Hippocampal formation (tissue), 2 donors: ENCODE measurements at places on chromosomes 4 and X.

DNA sequence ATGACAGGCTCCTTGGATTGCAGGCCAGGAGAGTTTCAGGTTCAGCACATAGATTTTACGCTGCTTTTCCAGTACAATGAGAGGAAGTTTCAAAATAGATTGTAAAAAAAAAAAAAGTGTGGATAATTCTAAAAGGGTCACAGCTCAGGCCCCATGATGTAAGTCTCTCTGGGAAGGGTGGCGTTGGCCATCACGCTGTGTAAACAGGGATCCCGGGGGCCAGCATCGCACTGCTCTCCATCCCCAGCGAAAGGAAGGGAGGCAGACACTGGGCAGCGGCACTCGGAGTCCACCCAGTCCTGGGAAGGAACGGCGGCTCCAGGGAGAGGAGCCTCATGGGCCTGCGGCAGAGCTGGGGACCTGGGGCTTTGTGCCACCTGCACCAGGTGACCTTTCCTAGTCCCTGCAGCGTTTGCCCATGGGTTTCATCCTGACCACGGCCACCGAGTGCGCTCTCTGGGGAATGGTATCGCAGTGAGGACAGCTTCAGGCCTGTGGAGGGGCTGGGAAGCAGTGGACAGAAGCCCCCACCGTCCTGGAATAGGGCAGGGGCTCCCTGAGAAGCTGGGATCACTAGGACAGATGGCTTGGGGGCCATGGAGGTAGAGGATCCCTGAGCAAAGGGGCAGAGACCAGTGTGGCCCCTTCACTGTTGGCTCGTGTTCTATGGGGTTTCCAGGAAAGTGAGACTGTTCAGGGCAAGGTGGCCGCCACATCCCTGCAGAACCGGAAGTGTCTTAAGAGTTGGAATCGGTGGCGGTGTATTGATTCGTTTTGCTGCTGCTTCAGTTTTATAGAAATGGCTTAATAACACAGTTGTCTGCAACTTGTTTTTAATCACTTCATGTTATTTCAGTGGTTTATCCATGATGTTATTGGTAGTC lies 38.9 kb downstream of the RGS12 start:
- no peak for DNase-seq

GRCh38 chr4:31995943-31996901 lies 1276.1 kb downstream of the PCDH7 start:
- no peak for DNase-seq

GRCh38 chr4:164614329-164614728 lies 139.6 kb upstream of the SMIM31 start:
- DNase-seq = no peak

- no peak for DNase-seq
Measured at GRCh38 chr4:148852092-148852699, 410.0 kb upstream of the NR3C2 start.

DNA sequence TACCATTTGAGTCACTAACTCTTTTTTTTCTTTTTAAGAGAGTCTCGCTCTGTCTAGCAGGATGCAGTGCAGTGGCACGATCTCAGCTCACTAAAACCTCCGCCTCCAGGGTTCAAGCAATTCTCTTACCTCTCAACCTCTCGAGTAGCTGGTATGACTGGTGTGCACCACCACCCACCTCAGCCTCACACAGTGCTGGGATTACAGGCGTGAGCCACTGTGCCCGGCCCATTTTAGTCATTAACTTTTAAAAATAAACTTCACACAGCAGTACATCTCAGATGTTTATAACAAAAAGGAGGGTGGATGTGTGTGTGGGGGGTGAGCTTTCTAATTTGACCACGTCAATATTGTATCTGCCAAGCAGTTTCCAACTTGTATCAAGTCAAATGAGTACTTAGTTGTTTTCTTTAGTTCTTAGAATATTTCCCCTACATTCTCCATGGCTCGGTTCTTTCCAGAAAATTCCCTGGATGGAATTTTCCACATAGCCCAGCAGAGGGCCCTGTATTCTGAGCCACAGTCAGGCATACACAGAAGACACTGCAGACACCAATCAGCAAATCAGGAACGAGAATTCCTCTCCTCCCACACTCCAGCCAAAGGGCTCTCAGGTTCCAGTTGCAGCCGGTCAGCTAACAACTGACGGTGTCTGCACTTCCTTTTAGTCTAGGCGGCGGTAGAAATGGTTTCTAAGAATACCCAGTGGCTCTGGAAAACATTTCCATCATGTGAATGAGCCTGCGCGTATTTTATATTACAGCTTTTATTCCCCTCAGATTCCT lies 20.1 kb upstream of the ARAF start:
- peak; percentile 90 for DNase-seq

DNA sequence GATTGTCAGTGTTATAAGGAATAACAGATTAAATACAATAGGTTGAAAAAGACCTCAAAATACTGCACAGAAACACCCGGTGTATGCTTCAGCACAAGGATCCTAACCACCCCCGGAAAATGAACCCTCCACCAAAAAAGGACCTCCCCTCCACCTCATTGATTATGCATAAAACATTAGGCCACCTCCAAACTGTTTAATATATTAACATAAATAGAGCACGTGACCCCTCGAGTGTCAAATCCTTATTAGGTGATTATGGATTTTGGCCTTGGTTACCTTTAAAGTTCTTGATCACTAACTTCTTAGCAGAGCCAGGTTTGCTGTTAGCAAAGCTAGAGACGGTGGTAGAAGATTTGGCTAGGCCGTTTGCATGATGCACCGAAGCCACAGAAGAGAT lies 958 bp downstream of the CUL4B start:
- no peak for DNase-seq

DNA sequence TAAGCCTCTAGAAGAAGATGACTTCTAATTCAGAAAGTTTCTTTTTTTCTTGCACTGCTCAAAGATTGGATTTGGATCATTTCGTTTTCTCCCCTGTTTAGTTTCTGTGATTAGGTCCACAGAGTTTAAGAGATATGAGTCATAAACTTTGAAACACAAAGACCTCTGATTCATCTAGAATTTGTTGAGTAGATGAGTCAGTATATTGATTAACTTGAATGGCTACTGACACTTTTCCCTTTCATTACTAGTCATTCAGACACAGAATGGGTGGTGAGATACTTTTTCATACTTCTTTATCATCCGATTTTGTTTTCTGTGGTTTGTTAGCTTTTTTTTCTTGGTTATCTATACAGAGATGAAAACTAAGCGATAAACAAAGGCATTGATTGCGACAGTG lies 34.1 kb upstream of the AFF2 start:
- no peak for DNase-seq

DNA sequence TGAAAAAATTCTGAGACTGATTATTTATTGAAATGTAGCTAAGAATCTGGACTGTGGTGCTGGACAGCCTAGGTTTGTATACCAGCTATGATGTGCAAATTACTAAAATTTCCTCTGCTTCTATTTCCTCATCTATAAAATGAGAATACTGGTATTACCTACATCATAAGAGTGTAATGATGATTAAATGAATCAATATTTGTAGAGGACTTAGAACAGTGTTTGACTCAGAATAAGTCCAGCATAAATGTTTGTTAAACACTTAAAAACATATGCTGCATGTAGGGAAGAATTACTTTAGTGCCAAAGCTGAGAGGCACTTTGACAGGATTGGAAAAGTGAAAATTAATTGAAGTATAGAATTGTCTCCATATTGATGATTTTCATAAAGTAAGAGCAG lies 55.3 kb upstream of the TMPRSS11F start:
- no peak for DNase-seq

DNA sequence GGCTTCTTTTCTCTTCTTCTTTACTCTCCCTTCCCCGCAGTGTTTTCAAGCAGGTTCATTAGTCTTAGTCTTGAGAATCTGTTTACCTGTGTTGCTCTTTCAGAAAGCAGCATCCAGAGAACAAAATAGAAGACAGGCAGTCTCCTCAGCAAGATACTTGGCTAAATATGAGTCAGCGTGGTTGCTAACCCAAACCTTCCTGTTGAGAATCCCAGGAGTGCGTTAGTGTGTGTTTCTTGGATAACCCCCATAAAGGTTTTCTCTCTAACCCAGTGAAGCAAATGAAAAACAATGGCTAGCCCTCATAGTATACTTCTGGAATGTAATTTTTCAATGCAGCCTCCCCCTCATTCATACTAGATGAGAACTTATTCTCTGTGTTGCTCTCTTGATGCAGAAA lies 41.1 kb downstream of the BMPR1B start:
- no peak for DNase-seq

- DNase-seq = no peak
Measured at GRCh38 chrX:138914767-138915166, 203.2 kb upstream of the FGF13 start.

GRCh38 chr4:7186031-7186430 lies 6.3 kb upstream of the SORCS2 start:
- no peak for DNase-seq
